ENCODE measurements at places on chromosomes 13 and 19. TPM values are rescaled to one million over a fixed set of nuclear protein-coding genes. Genes with fewer than 3 reads are reported as not detected.

GRCh38 chr19:30214651-30215051 lies 157.5 kb upstream of the ZNF536 start:
- DNase-seq = peak; percentile 31

DNA sequence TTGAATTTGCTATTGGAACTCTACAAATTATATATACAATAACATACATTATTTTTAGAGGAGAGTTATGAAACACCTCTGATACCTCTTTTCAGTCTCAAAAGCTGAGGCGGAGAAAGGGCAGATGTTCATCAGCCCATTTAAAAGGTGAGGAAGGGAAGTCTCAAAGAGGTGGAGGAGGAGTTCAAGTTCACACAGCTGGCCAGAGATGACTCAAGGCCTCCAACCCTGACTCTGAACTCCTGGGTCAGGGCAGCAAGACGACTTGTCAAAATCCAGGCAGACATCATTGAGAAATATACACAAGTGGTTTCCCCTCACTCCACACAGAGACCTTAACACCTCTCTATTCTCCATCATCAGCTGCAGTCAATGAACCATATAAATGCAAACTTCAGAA lies 2.1 kb downstream of the SIAH3 start:
- no peak for DNase-seq

DNA sequence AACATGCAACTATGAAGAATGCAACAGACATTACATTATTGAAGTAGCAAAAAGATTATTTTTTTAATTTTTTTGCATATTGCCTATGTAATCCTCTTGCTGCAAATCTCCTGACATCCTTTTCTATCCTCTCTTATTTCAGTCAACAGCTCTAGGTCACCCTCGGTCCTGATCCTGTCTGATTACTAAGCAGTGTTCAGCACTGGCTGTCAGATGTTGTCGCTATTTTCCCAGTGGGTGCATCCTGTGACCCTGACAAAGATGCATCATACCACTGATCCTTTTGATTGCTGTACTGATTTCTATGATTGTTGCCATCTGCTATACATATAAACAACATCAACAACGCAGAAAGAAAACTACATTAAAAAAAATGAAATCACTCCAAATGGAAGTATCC lies 443.7 kb upstream of the PRR20A start:
- DNase-seq = no peak

GRCh38 chr19:19034204-19034624 lies 811 bp downstream of the ARMC6 start:
- DNase-seq = peak; percentile 80

GRCh38 chr19:33503433-33504057 lies 18.0 kb downstream of the PEPD start:
- DNase-seq = no peak

- DNase-seq = no peak
These were observed at the start of gene TMTC4 for GRCh38 chr13:100674572-100674871. Gene TMTC4 (minus strand): TSS chr13:100674795. CDS start chr13:100670362, 4,433 bp downstream.

- no peak for DNase-seq
These were observed 418.2 kb downstream of the DCT start for GRCh38 chr13:94061301-94061700.

GRCh38 chr13:29716493-29716892 lies 121.0 kb upstream of the SLC7A1 start:
- no peak for DNase-seq

The CLIP3 gene
- total RNA-seq = 1.9 TPM

The C3 gene
- 4.4 TPM for total RNA-seq

The OR1I1 gene
- not detected for total RNA-seq

The PLEKHF1 gene
- 28.0 TPM for total RNA-seq

DNA sequence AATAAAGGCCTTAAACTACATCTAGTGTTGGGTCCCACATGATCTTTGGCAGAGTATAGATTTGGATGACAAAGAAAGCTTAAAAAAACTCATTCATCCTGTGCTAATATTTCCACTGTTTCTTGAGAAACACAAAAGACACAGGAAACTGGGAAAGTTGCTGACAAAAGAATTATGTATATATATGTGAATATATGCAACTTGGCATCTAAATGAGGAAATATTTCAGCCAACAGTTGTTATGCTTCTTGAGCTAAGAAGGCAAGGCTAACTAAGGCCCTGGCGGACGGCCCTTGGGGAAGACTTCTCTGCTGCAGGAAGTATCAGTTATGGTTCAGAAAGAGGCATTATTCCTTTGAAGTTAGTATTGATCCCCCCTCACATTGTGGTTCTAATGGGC lies 491.8 kb downstream of the DIAPH3 start:
- DNase-seq = no peak

- no peak for DNase-seq
These were observed 1198.3 kb downstream of the OLFM4 start for GRCh38 chr13:54226876-54227275.

GRCh38 chr13:23695711-23696464 lies 125.7 kb downstream of the TNFRSF19 start:
- DNase-seq = peak; percentile 49

The STOML3 gene
- total RNA-seq = not detected

The SIPA1L3 gene
- total RNA-seq = 15.9 TPM

The COX6B1 gene
- 431 TPM for total RNA-seq

GRCh38 chr19:35254341-35255297 lies 5.8 kb downstream of the LSR start:
- no peak for DNase-seq

DNA sequence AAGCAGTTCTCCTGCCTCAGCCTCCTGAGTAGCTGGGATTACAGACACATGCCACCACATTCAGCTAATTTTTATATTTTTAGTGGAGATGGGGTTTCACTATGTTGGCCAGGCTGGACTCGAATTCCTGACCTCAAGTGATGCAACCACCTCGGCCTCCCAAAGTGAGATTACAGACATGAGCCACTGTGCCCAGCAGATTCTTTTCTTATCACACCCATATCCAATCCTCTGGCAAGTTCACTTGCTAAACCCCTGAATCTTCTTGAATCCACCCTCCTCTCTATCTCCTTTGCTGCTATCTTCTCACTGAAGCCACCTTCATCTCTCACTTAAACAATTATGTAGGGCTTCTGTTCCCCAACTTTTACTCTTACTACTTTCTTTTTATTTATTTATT lies 17.5 kb downstream of the TMEM143 start:
- no peak for DNase-seq

The ATP4B gene
- not detected for total RNA-seq

GRCh38 chr13:27391471-27391870 lies 32.9 kb upstream of the GTF3A start:
- no peak for DNase-seq

The LILRB4 gene
- 0.46 TPM for total RNA-seq

GRCh38 chr13:78742659-78743058 lies 83.7 kb upstream of the OBI1 start:
- no peak for DNase-seq

DNA sequence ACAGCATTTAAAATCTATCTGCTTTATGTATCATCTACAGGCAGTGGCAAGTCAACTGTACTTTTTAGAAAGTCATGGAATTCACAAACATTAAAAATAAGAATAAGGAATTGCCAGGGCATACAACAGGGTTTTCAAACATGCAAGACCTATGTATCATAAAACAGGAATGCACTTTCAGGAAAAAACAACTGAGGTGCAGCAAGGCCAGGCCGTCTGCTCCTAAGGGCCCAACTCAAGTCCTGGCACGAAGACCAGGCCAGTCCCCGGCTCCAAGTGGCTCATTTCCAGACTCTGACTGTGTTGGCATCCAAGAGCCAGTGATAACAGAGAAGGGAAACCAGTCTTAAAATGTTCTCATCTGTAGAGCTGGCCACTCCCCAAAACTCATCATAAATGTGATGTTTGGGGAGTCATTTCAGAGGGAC lies 7.1 kb downstream of the RFX2 start:
- DNase-seq = no peak

GRCh38 chr13:106649495-106649894 lies 81.6 kb upstream of the ARGLU1 start:
- no peak for DNase-seq

The FBXO17 gene
- total RNA-seq = not detected

The USHBP1 gene
- not detected for total RNA-seq

DNA sequence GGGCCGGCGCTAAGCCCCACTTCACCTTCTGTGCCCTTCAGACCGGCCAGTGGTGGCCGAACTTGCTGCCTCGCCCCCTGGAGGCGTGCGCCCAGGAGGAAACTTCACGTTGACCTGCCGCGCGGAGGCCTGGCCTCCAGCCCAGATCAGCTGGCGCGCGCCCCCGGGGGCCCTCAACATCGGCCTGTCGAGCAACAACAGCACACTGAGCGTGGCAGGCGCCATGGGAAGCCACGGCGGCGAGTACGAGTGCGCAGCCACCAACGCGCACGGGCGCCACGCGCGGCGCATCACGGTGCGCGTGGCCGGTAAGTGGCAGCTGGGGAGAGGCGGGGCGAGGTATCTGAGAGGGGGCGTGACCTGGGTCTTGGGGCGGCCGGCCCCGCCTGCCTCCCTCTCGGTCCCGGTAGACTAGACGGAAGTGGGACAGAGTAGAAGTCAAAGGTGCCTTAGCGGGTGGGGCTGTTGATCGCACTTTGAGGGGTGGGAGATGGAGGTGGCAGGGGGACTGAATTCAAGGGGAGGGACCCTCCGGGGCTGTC lies 5.6 kb downstream of the ICAM5 start:
- DNase-seq = peak; percentile 64

All from activated T-helper 2 cell treated with anti-CD3 and anti-CD28 coated beads, Interferon-gamma antibody, Interleukin-2, Interleukin-4, amounts not matched to agents 10 μg/mL and 5 μg/mL and 100 μg/mL, durations not matched to agents 14 hours and 24 hours and 36 hours (primary cell).